ENCODE measurements at places on chromosomes 5 and 9.
A peak's percentile ranks its signal among the peaks of the same experiment; 100 is the strongest.

GRCh38 chr9:76585487-76586389 lies 126.8 kb downstream of the GCNT1 start:
- DNase-seq, result no peak

GRCh38 chr9:112631313-112632070 lies 86.4 kb downstream of the INIP start:
- no peak for DNase-seq

GRCh38 chr5:80988419-80988935 lies 28.3 kb downstream of the RASGRF2 start:
- no peak for DNase-seq

DNA sequence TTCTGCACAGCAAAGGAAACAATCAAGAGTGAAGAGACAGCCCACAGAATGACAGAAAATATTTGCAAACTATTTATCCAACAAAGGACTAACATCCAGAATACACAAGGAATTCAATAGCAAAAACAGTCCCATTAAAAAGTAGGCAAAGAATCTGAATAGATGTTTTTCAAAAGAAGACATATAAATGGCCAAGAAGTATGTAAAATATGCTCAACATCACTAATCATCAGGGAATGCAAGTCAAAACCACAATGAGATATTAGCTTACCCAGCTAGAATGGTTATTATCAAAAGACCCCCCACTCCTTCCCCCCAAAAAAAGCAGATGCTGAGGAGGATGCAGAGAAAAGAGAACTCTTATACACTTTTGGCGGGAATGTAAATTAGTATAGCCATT lies 13.4 kb upstream of the OR13C8 start:
- DNase-seq, result no peak

DNA sequence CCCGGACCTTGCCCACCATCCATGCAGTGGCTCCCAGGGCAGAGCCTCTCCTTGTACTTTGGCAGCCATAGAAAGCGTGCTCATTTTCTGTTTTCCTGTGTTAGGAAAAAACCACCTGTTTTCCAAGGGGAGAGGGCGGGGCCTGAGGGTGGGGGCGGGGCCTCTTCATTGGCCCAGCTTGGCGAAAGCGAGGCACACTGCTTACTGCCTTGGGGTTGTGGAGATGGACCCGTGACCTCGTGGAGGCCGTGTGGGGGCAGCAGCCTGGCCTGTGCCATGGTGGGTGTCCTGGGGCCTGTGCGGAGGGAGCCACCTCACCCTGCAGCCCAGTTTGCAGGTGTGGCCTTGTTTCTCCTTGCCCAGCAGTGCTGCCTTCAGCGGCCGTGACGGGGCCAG lies 4.4 kb upstream of the TOR4A start:
- DNase-seq, result no peak

GRCh38 chr9:136081113-136081825 lies 13.8 kb downstream of the NACC2 start:
- DNase-seq, result no peak

- DNase-seq, result no peak
Observed at GRCh38 chr9:14538526-14538925, 154.7 kb downstream of the ZDHHC21 start.

GRCh38 chr5:141691867-141692532 lies 10.0 kb upstream of the ARAP3 start:
- DNase-seq, result peak; percentile 88

DNA sequence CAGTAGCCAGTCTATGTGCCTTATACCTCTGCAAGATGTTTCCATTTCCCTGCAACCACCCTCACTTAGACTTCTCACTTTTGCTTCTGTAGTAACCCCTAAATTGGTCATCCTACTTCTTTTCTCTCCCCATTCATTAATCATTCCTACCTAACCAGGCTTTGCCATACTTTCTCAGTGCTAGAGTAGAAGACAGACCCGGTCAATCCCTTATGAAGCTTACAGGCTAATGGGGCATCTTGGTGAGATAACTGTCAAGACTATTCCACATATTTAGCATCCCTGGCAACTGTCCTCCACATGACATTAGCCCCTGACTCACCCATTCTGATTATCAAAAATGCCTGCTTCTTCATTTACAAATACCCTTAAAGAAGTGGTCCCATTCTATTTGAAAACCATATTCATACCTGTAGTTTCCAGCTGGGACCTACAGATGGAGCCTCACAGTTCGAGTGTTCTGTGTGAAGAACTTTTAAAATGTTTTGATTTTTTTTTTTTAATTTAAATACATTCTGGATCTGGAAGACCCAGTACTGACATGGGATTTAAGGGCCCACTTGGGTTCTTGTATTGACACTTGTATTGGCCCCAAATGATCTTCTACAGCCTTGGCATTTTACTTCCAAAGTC lies 21.0 kb downstream of the F2RL2 start:
- no peak for DNase-seq

GRCh38 chr5:588406-588995 lies 23.6 kb upstream of the CEP72 start:
- no peak for DNase-seq

- DNase-seq, result no peak
Observed at GRCh38 chr9:88197016-88197415, 58.7 kb upstream of the SPATA31C2 start.

DNA sequence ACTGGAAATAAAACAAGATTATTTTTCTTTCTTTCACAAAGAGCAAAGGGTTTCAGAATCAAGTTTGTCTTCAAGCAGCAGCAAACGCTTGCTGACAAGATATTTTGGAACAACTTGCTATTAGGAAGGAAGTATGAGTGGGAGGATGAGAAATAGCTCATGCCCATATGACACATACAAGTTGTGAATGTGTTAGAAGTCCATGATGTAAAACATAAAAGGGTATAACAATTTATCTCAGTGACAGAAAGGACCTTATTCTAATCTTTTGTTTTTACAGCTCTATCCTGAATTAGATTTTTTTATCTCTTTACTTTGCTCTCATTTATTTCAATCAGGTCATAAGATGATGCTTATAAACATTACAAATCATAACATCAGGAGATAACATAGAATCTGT lies 516.6 kb upstream of the MEF2C start:
- DNase-seq, result no peak

GRCh38 chr9:5382479-5382878 lies 42.8 kb upstream of the RLN1 start:
- DNase-seq, result no peak

DNA sequence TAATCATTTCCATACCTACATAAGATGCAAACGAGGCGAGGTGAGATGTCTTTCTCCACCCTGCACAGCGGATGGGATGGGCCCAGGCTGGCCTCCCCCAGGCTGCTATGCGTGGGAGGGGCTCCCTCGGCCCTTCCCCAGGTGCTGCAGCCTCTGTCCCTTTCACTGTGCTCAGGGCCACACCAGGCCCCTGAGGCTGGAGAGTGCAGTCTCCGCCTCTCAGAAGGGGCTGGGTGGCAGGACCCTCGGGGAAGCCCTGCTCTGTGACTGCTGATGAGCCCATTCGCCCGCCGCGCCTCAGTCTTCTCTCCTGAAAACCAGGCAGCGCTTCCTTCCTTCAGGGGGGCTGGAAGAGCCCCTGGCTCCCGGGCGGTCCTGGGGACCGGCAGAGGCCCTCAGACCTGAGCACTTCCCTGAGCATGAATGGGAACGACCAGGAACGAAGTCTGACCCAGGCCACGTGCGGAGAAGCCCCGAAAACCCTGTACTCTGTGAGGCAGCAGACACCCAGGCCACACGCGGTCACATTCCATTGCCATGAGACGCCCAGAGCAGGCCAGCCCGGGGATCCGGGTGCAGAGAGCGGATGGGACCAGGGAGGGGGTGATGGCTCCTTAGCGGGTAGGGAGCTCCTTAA lies 21.9 kb upstream of the NOTCH1 start:
- no peak for DNase-seq

GRCh38 chr9:106287091-106287631 lies 575.8 kb upstream of the ZNF462 start:
- no peak for DNase-seq

GRCh38 chr5:39213447-39214207 lies 5.7 kb downstream of the FYB1 start:
- DNase-seq, result no peak

GRCh38 chr5:115842089-115842935 lies 577 bp downstream of the AP3S1 start:
- no peak for DNase-seq

DNA sequence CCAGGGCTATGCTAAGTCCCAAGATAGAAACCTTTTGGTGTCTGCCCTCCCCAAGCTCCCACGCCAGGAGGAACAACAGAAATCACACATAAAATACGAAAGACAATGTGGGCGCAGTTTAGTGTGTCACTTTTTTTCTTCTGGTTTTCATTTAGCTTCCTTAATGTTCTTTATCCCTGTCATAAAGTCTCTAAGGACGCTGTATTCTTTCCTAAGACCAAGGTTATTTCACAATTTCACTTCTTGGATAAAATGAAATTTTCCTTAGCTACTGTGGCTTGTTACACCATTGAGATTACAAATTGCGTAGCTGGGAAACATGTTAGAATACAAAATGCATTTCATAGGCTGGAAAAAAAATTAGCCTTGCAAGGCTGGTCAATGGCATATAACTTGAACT lies 85.4 kb downstream of the GLIS3 start:
- no peak for DNase-seq

- DNase-seq, result peak; percentile 26
Observed at GRCh38 chr5:159208514-159209437, 577 bp downstream of the RNF145 start.

DNA sequence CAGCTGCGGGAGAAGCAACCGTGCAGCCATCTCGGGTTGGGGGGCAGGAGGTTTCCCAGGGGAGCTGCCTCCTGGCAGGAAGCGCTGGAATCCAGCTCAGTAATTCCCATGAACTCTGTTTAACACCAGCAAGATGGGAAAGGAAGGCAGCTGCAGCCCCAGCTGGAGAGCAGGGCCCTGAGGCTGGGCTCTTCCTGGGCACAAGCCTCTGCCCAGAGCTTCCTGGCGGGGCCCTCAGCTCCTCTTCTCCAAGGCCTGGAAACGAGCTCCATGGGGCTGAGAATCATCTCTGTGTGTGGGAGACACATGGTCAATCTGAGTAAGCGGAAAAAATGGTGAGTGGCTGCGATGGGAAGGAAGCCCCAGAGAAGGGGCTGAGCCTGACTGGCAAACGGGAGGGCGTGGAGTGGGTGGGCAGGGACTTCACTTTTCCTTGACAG lies 6.3 kb downstream of the MRPL36 start:
- no peak for DNase-seq

GRCh38 chr9:110575945-110576344 lies 3.6 kb downstream of the SVEP1 start:
- no peak for DNase-seq

Measured in stimulated activated naive CD8-positive, alpha-beta T cell treated with anti-CD3 and anti-CD28 coated beads, Interleukin-15, amount 100 ng/mL, for 72 hours (primary cell).